Activated CD4-positive, alpha-beta T cell treated with anti-CD3 and anti-CD28 coated beads for 24 hours (primary cell): ENCODE measurements at places on chromosomes 1 and 21.

DNA sequence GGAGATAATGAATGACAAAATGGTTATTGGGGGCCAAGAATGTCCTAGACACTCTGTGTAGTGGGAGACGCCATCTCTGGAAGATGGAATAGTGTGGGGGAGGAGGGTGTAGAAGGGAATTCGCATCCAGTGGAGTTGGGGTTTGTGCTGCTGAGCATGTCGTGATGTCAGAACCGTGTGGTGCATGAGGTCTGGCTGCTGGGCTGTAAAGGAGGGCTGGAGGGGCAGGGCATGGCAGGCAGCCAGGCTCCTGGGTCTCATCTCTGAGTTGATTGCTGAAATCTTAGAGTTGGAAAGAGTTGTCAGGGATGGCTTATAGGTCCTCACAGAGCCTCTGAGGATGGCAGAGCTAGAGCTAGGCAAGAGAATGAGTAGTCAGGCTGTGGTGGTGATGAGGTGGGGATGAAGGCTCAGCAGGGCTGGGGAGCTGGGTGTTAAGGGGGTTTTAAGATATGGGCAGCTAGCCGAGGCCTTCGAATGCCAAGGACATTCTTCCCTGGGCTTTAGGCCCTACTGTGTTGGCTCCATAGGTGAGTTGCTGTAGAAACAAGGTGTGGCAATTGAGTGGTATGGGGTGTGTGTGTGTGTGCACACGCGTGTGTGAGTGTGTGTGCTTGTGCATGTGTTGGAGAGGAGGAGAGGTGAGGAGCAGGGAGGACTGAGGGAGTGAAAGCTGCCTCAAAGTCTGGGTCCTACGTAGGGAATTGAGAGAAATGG, 1.9 kb downstream of the PPFIA4 start:
- DNase-seq, result no peak

DNA sequence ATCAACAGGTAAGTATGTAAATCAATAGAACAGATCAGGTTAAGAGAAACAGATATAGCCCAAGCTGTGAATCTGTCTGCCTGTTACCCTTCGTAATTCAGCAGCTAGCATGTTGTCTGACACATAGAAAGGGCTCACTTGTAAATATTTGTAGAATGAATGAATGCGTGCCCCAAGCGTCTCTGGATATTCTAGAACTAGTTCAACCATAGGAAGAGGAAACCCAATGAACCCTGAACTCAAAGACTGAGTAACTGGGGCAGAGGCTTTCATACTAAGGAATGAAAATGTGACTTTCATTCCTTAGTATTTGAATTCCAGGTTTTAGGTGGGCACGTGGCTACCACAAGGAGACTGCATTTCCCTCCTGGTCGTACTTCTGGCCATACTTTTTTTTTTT, 60.1 kb upstream of the SMYD2 start:
- no peak for DNase-seq

- no peak for DNase-seq
These were observed 28.9 kb downstream of the DISP1 start for GRCh38 chr1:222843469-222844410.

- no peak for DNase-seq
These were observed 12.3 kb upstream of the MYBPHL start for GRCh38 chr1:109319114-109319513.

DNA sequence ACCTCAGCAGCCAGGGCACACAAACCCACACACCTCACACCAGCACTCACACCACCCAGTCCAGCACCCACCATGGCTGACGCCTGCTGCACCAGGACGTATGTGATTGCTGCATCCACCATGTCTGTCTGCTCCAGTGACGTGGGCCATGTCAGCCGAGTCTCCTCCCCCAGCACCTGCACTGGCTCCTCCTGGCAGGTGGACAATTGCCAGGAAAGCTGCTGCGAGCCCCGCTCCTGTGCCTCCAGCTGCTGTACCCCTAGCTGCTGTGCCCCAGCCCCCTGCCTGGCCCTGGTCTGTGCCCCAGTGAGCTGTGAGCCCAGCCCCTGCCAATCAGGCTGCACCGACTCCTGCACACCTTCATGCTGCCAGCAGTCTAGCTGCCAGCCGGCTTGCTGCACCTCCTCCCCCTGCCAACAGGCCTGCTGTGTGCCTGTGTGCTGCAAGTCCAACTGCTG, at the start of gene KRTAP10-8:
Gene KRTAP10-8 (plus strand): TSS at position 51 of the 458 bp plus-strand sequence. CDS start 22 bp downstream, at position 73.
- DNase-seq, result no peak

- no peak for DNase-seq
These were observed 33.1 kb downstream of the RGS8 start for GRCh38 chr1:182651339-182651724.

DNA sequence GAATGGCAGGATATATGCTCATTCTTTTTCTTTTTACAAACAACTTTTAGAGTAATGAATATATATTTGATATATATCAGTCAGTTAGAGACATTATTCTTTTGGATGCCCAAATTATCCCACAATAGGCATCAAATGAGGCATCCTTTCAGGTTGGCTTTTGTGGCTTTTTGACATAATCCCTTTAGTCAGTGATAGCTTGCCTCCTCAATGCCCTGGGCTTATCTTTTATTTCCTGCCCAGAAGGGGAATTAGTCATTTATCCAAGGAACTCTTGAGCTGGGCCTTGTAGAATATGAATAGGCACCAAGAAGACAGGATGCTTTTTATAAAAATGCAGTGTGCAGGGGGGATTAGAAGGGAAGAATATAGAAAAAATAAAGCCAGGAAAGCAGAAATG, 22.2 kb downstream of the EPHX4 start:
- DNase-seq, result no peak

DNA sequence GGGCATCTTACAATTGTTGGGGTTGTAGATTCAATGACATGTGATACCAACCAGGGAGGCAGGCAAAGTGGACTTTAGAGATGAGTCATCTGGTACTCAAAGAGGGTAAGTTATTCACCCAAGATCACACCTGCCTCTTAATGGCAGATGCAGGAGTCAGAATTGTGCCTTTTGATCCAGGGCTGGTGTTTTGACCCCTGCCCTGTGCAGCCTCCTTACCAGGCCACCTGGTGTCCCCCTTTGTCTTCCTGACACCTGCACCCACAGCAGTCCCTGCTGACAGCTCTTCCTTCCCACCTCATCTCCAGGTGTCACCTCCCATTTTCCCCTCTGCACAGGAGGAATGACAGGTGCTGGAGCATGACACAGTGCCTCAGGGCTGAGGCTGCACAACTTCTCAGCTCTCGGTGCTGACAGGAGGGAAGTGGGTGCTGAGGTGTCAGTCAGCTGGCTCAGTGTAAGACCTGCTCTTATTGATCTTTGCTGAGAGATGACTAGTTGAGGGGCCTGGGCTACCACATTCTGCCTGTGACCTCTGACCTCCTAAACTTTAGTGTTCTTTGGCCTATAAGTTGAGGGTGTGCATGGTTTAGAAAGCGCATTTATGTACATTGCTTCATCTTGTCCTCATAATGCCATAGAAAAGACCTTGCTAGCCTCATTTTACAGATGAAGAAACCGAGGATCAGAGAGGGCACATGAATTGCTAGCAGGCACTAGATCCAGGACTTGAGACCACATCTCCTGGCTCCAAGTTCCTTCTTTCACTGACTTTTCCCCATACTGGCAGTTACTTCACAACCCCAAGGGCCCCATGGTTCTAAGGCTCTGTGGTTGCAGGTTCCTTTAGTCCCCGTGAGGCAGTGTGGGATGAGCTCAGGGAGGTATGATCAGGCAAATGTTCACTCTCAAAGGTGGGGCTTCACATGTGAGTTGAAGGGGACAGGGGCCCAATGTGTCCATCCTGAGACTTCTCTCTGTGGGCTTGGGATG, 31.3 kb downstream of the CACNA1E start:
- DNase-seq, result no peak

- DNase-seq, result no peak
These were observed 79.6 kb downstream of the MAP3K21 start for GRCh38 chr1:233406994-233407631.

- no peak for DNase-seq
These were observed 95.8 kb downstream of the CDC7 start for GRCh38 chr1:91596474-91596873.

GRCh38 chr1:33169290-33170055, 12.4 kb downstream of the TRIM62 start:
- no peak for DNase-seq

- no peak for DNase-seq
These were observed 5.7 kb upstream of the ABCA4 start for GRCh38 chr1:94126651-94127050.

GRCh38 chr1:111658622-111659021, 39.0 kb downstream of the RAP1A start:
- no peak for DNase-seq

- DNase-seq, result no peak
These were observed 2.7 kb upstream of the OR10J4 start for GRCh38 chr1:159429074-159429861.

- DNase-seq, result no peak
These were observed 56.0 kb upstream of the GCLM start for GRCh38 chr1:93965256-93965655.

GRCh38 chr1:188295157-188295556, 1466.4 kb downstream of the PLA2G4A start:
- DNase-seq, result no peak

- DNase-seq, result no peak
These were observed 123.2 kb downstream of the LHX8 start for GRCh38 chr1:75257424-75257823.

GRCh38 chr1:1432274-1432950, 3.1 kb upstream of the VWA1 start:
- DNase-seq, result no peak

- no peak for DNase-seq
These were observed 123.5 kb upstream of the PKN2 start for GRCh38 chr1:88560621-88561020.

DNA sequence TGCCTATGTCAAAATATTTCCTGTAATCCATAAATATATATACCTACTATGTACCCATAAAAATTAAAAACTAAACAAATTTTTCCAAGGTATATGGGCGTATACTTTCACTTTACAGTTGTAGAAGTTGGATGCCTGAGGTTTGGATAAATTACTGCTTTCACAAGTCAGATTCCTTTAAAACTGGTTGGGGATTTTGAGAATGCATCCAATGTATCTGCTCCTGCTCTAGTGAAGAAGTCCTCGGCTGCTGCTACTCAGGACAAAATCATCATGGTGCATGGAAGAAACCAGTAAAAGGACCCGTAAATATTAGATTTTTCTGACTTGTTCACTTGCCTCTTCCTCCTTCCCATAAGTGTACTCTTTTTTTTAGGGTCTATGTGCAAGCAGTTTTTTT, 841.1 kb downstream of the USP25 start:
- no peak for DNase-seq

DNA sequence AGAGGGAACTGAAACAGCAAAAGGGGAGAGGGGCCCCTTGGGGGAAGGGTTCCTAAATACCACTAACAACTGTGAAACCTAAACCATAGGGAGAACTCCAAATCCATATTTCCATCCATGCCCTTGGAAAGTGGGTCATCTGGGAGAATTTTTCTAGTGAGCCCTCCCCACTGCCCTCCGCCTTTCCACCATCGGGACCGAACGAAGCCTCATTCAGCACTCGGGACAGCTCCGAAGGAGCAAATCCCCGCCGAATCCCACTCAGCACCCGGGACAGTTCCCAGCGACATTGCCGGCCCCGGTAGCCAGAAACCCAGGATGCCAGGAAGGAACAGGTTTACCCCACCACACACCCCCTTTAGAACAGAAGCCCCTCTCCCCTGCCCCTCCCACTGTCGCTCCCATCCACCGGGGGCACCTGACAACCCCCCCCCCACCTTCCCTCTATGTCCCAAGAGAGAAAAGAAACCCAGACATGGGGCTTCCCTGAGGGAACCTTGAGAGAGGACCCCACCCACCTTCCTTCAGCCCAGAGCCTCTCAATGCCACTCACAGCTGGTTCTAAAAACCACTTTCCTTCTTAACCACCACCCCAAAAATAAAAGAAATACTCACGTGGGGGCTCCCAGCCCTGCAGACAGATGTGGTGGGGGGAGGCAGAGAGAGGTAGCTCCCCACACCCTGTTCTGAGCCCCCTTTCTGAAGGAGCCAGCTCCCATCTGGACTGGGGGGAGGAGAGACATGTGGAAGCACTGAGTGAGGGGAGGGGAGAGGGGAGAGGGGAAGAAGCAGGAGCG, 4.5 kb downstream of the DLGAP3 start:
- peak; percentile 33 for DNase-seq

DNA sequence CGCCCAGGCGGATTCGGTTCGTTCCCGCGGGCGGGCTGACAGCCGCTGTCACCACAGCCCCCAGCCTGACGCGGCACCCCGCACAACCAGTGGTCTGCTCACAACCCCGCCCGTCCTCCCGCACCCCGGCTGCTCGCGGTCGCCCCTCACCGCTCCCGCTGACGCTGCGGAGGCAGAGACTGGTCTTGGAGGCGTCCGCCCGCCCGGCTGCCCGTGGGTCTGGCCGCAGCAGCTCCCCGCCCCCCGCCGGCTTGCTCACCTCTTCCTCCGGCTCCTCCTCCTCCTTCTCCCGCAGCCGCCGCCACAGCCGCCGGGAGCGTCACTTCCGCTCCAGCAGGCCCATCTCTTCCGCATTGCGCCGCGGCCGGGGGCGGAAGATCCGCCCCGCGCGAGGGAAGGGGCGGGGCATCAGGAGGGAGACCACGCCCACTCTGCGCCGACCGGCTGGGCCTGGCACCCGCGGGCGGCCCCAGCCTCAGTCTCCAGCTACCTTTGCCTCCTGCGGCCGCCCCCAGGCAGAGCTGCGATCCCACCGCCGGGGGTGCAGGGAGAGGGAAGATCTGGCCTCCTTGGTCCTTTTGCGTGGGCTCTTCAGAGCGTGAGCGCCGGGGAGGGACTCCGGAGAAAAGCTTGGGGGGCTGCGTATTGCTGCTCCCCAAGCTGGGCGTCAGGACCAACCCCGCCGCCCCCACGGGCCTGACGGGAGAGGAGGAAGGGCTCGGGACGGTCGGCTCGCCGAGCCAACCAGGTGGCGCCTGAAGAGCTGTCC, at the start of gene SYNJ1:
Gene SYNJ1 (minus strand): TSS at position 327 of the 769 bp plus-strand sequence. CDS start 1,118 bp downstream, outside the sequence.
- DNase-seq, result peak; percentile 89

DNA sequence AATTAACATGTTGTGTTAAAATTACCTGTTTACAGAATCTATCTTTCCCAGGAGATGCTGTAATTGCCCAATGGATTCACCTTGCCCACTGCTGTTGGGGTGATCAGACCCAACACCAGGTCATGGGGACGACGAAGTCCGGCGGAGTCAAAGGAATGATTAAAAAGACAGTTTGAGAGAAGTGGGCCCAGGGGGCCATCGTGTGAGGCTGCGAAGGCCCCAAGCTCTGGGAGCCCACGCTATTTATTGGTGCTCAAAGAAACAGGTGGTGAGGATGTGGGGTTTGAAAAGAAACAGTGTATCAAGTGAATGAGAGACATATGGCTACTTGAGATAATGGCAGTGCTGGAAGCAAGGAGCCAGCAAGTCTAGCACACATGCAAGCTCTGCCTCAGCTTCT, 16.3 kb upstream of the L1TD1 start:
- no peak for DNase-seq

- DNase-seq, result no peak
These were observed 34.0 kb downstream of the PUM1 start for GRCh38 chr1:31031330-31032143.

- DNase-seq, result no peak
These were observed 30.4 kb downstream of the TFAP2E start for GRCh38 chr1:35603468-35603867.

GRCh38 chr1:204380293-204380831, 20.6 kb upstream of the PLEKHA6 start:
- DNase-seq, result no peak
